ENCODE measurements at places on chromosomes 4 and X.
A peak's percentile ranks its signal among the peaks of the same experiment; 100 is the strongest.

DNA sequence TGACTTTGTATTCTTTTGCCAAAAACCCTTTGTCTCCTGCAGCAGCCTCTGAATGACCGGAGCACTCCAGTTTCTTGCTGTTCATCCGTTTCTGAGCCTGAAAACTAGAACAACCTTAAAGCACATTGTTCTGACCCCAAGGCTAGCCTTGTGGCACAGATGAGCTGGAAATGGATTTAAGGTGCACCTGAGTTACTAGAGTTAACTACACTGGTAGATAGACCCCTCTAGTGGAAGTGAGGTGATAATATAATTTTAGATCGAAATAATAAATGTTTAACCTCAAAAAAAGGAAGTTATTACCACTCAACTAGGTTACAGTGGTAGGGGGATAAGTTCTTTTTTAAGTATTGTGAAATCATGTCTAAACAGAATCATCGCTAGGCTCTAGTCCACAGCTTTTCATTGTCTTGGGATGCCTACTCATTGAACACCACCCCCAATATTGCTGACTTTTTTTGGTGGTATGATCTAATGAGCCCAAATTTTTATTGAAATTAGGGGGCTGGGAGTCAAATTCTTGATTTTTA lies 2.7 kb downstream of the PLS3 start:
- H3K4me1 ChIP-seq: no peaks in the 10 kb centered on the region
- H3K4me3 ChIP-seq: peak overlapping the region; percentile 87
- no peak overlapping the region for H3K27ac ChIP-seq
- no peaks in the 10 kb centered on the region for H3K36me3 ChIP-seq

- no peak overlapping the region for H3K4me3 ChIP-seq
- H3K27ac ChIP-seq: no peak overlapping the region
- DNase-seq: peak; percentile 72
- no peaks in the 10 kb centered on the region for H3K36me3 ChIP-seq
- peaks cover 25% of the 10 kb centered on the region for H3K27me3 ChIP-seq
- H3K4me1 ChIP-seq: no peaks in the 10 kb centered on the region
Measured at GRCh38 chr4:184166736-184167135, 50.9 kb downstream of the ENPP6 start.

DNA sequence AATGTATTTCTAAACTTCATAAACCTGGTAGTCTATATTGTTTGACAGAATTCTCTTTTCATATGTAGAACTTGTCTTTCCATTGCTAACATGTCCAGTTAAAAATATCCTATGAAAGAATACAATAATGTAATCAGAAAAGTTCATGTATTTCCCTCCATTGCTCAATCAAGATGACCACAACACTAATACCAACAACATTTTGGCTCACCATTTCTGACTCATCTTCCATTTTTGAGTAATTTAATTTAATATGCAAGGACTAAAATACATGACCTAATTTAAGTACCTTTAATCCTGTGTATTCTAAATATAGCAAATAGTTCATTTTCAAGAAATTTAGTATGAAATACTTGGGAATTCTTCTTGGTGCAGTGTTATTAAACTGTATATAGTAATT lies 239.5 kb upstream of the GPC4 start:
- DNase-seq: no peak
- no peaks in the 10 kb centered on the region for H3K36me3 ChIP-seq
- H3K4me3 ChIP-seq: no peak overlapping the region
- H3K27me3 ChIP-seq: no peaks in the 10 kb centered on the region

GRCh38 chr4:161321706-161322105 lies 842.1 kb downstream of the FSTL5 start:
- no peaks in the 10 kb centered on the region for H3K27me3 ChIP-seq
- no peak for DNase-seq
- H3K36me3 ChIP-seq: no peaks in the 10 kb centered on the region
- no peak overlapping the region for H3K27ac ChIP-seq
- H3K4me1 ChIP-seq: no peaks in the 10 kb centered on the region

DNA sequence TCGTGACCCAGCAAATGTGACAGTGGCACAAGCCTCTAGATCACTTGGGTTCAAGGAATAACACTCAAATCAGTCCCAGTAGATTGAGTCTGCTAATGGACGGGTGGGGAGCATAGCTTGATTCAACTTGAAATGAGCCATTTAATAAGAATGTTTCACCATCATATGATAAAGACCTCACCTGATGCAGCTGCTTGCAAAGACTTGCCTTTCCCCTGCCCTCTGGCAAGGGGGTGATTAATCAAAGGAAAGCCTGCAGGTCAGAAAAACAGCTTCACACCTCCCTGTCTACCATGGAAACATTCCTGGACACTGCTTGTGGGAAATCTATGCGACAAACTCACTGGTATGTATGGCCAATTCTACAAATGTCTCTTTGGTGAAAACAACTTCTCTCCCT lies 54.5 kb downstream of the CD99L2 start:
- H3K27me3 ChIP-seq: no peaks in the 10 kb centered on the region
- no peak overlapping the region for H3K27ac ChIP-seq
- H3K4me3 ChIP-seq: no peak overlapping the region
- H3K36me3 ChIP-seq: no peaks in the 10 kb centered on the region
- H3K4me1 ChIP-seq: no peaks in the 10 kb centered on the region

DNA sequence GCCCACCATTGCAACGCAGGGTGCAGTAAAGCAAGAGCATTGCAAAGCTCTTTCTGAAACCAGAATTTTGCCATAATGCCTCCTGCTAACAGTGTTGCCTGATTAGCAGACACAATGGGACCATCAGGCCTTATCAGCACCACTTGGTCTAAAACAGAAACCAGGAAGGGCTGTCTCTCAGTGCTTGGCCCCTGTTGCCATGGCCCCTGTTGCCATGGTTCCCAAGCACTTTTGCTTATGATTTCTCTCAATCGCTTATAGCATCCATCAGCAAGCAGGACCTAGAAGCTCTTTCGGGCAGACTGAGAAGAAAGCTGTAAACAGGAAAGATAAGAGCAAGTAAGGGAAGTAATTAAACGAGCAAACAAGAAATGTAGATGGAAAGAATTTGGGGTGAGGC lies 36.8 kb downstream of the RTL5 start:
- DNase-seq: peak; percentile 69
- no peak overlapping the region for H3K4me3 ChIP-seq
- no peaks in the 10 kb centered on the region for H3K36me3 ChIP-seq
- no peaks in the 10 kb centered on the region for H3K27me3 ChIP-seq

DNA sequence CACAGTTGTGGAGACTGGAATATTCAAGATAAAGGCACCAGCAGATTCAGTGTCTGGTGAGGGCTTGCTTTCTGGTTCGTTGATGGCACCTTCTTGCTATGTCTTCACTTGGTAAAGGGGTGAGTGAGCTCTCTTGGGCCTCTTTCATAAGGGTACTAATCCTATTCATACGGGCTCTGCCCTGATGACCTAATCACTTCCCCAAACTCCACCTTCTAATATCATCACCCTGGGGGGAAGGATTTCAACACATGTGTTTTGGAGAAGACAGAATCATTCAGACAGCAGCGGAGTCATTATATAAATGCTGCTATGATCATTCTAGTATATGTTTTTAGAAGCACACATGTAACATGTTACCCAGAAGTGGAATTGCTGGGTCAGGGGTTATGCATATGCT lies 295.3 kb upstream of the CTSO start:
- H3K27me3 ChIP-seq: no peaks in the 10 kb centered on the region
- no peak for DNase-seq
- no peaks in the 10 kb centered on the region for H3K36me3 ChIP-seq
- no peaks in the 10 kb centered on the region for H3K4me1 ChIP-seq
- H3K27ac ChIP-seq: no peak overlapping the region

DNA sequence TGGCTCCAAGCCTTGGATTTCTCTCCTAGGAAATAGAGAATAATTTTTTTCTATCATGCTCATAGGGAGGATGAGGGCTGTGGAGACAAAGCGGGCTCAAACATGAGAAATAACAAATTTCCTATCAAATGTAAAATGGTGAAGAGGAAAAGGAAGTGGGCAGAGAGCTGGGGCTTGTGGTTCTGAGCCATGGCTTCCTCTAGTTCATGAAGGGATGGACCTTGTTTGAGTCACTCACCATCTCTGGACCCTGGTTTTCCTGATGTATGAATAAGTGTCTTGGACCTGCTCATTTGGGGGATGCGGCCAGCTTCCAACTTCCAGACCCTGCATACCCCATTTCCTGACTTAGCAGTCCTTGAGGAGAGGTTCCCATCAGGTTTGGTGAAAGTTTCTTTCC lies 63.0 kb downstream of the MSX1 start:
- no peak overlapping the region for H3K27ac ChIP-seq
- DNase-seq: peak; percentile 3
- no peaks in the 10 kb centered on the region for H3K4me1 ChIP-seq

- peaks cover 85% of the 10 kb centered on the region for H3K36me3 ChIP-seq
- H3K4me1 ChIP-seq: no peaks in the 10 kb centered on the region
- no peaks in the 10 kb centered on the region for H3K27me3 ChIP-seq
- DNase-seq: peak; percentile 57
Measured at GRCh38 chr4:121676345-121677075, 20.3 kb downstream of the ANXA5 start.

GRCh38 chrX:103722505-103722904 lies 11.8 kb downstream of the TMEM31 start:
- H3K27me3 ChIP-seq: peaks cover 63% of the 10 kb centered on the region
- DNase-seq: no peak
- H3K4me3 ChIP-seq: no peak overlapping the region
- no peak overlapping the region for H3K27ac ChIP-seq

DNA sequence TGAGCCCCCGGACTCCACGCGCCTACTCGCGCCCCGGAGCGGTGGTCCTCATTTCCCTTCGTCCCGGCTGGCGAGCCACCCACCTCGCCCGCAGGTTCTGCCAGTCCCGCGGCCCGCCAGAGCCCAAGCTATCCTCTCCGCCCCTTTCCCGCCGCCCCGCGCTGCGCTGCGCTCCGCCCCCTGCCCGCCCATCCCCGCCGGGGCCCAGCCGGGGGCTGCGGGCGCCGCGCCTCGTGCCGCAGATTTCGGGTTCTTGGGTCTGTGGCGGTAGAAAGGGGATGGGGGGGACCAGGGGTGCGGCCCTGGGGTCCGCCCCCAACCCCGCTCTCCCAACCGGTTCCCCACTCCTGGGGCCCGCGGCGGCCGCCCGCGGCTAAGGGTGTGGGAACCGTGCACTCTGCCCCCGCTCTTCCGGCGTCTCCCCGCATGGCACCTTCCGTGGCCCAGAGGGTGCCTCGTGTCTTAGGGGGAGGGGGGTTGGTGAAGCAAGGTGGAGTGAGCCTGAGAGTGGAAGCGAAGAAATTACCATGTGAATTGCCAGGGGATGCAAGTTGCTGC lies 650.8 kb upstream of the DIPK2B start:
- H3K27ac ChIP-seq: no peak overlapping the region
- peak overlapping the region; percentile 92 for H3K4me3 ChIP-seq
- peak; percentile 82 for DNase-seq
- peaks cover 18% of the 10 kb centered on the region for H3K36me3 ChIP-seq

- no peaks in the 10 kb centered on the region for H3K27me3 ChIP-seq
- peaks cover 12% of the 10 kb centered on the region for H3K4me1 ChIP-seq
- H3K27ac ChIP-seq: no peak overlapping the region
- no peak for DNase-seq
- no peaks in the 10 kb centered on the region for H3K36me3 ChIP-seq
- H3K4me3 ChIP-seq: no peak overlapping the region
Measured at GRCh38 chr4:128320656-128321055, 33.0 kb upstream of the PGRMC2 start.

DNA sequence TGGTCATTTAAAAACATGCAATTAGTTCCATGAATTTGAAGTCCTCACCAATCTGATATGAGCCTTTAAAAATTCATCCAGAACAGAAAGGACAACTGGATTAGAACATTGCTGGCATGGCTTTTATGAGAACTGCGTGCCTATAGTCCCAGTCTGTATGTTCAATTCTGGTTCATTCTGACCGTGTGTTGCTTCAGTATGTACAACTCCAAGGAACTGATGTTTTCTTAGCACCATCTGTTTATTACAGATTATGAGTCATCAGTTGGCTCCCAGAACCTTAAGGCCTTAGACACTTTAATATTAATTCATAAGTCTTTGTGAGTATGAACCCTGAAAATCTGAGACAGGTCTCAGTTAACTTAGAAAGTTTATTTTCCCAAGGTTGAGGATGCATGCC lies 115.0 kb downstream of the CEP44 start:
- H3K4me3 ChIP-seq: no peak overlapping the region
- no peak overlapping the region for H3K27ac ChIP-seq
- no peaks in the 10 kb centered on the region for H3K36me3 ChIP-seq
- no peaks in the 10 kb centered on the region for H3K4me1 ChIP-seq
- no peaks in the 10 kb centered on the region for H3K27me3 ChIP-seq

- H3K27me3 ChIP-seq: no peaks in the 10 kb centered on the region
- no peaks in the 10 kb centered on the region for H3K36me3 ChIP-seq
- H3K27ac ChIP-seq: no peak overlapping the region
- no peak for DNase-seq
- no peaks in the 10 kb centered on the region for H3K4me1 ChIP-seq
Measured at GRCh38 chr4:166318810-166319525, 445.9 kb downstream of the TLL1 start.

- H3K4me3 ChIP-seq: no peak overlapping the region
- no peaks in the 10 kb centered on the region for H3K27me3 ChIP-seq
- no peak for DNase-seq
- H3K4me1 ChIP-seq: peaks cover 13% of the 10 kb centered on the region
- H3K36me3 ChIP-seq: no peaks in the 10 kb centered on the region
Measured at GRCh38 chr4:183333202-183333601, 11.0 kb upstream of the CLDN24 start.

DNA sequence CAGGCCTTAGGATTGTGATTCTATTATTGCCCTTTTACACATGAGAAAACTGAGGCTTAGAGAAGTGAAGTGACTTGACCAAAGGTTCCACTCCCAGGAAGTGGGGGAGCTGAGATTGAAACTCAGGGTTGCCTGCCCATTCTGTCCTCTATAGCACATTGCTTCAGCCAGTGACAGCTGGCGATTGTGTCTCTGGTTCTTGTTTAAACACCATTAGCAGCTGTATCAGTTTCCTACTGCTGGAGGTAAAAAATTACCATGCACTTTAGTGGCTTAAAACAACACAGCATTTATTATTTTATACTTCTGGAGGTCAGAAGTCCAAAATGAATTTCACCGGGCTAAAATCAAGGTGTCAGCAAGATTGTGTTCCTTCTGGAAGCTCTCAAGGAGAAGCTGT lies 205.8 kb upstream of the MAMLD1 start:
- DNase-seq: peak; percentile 13
- H3K4me3 ChIP-seq: no peak overlapping the region
- no peaks in the 10 kb centered on the region for H3K27me3 ChIP-seq
- H3K4me1 ChIP-seq: no peaks in the 10 kb centered on the region

- no peak for DNase-seq
- no peaks in the 10 kb centered on the region for H3K4me1 ChIP-seq
- H3K27ac ChIP-seq: no peak overlapping the region
- H3K36me3 ChIP-seq: no peaks in the 10 kb centered on the region
- no peaks in the 10 kb centered on the region for H3K27me3 ChIP-seq
Measured at GRCh38 chr4:115671581-115671980, 558.2 kb upstream of the NDST4 start.

DNA sequence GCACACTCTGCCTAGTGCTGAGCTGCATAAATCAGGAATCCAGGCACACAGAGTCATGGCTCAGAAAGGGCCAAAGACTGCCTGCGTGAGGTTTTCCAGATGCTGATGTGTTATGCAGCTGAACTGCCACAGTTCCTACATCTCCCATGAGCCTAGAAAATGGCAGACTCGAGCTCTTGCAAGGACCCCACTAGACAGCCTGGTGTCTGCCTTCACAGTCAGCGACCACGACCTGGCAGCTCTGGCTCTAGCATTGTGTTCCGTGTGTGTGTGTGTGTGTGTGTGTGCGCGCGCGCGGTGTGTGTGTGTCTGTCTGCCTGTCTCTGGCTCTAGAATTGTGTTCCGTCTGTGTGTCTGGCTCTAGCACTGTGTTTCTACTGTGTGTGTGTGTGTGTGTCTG lies 203.6 kb upstream of the AGTR2 start:
- H3K36me3 ChIP-seq: no peaks in the 10 kb centered on the region
- peak overlapping the region; percentile 87 for H3K4me3 ChIP-seq
- no peak for DNase-seq
- H3K4me1 ChIP-seq: no peaks in the 10 kb centered on the region
- no peak overlapping the region for H3K27ac ChIP-seq
